ENCODE measurements at places on chromosomes 4 and X.

DNA sequence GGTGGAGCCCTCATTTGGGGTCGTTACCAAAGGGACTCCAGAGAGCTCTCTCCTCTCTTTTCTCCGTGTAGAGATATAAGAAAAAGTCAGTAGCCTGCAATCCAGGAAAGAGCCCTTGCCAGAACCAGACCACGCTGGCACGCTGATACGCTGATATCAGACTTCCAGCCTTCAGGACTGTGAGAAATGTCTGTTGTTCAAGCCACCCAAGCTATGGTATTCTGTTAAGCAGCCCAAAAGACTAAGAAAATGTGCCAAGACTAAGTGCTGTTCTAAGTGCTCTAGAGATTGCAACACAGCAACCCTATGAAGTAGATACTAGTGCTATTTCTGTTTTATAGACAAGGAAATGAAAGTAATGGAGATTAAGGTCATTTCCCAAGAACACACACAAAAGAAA is 205.7 kb downstream of the CAMK2D start:
- DNase-seq, result no peak

DNA sequence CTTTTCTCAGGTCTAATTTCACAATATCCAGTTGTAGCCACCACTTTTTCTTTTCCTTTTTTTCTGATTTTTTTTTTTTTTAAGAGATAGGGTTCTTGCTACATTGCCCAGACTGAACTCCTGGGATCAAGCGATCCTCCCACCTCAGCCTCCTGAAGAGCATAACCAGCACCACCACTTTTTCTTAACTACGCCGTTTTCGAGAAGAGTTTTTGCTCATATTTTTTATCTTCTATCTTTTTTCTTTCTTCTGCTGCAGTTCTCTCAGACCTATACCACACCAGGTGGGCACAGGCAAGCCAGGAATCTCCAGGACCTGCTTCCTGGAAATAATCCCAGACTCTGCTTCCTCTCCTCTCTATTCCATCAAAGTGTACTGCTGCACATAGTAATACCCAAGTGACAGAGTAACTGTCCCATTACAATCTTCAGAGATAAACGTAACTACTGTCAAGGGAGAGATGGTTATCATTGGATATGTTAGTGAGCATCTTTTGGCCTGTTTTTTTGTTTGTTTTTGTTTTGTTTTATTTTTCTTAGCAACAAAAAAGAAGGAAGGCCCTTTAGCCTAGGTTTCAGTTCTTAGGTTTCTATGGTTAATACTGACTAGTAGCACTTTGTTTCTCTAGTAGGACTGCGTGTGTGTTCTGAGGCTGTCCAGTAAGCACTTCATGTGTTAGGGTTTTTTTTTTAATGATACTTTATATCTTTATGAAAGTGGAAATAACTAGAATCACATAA is 59.2 kb upstream of the TXK start:
- no peak for DNase-seq

DNA sequence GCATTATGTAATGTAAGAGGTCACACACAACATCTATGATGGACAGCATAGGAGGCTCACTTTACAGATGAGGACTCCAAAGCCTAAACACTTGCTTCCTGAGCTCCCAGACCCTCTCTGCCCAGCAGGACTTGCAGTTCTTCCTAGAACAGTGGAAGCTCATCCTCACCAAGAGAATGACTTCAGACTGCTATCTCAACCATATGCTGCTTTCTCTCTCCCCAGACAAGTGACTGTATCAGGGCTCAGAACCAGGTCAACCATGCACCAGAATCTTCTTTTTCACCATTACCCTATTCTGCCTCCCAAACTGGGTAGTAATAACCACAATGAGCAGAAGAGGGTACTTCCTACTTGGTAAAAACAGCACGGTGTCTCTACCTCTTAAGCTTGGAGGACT is 12.2 kb downstream of the RNF150 start:
- DNase-seq, result no peak

- DNase-seq, result no peak
Observed at GRCh38 chr4:1661695-1662094, 22.4 kb downstream of the FAM53A start.

GRCh38 chr4:70471897-70472296 is at the start of gene MUC7:
Gene MUC7 (plus strand): TSS chr4:70472197. CDS start chr4:70474022, 1,825 bp downstream.
- no peak for DNase-seq

DNA sequence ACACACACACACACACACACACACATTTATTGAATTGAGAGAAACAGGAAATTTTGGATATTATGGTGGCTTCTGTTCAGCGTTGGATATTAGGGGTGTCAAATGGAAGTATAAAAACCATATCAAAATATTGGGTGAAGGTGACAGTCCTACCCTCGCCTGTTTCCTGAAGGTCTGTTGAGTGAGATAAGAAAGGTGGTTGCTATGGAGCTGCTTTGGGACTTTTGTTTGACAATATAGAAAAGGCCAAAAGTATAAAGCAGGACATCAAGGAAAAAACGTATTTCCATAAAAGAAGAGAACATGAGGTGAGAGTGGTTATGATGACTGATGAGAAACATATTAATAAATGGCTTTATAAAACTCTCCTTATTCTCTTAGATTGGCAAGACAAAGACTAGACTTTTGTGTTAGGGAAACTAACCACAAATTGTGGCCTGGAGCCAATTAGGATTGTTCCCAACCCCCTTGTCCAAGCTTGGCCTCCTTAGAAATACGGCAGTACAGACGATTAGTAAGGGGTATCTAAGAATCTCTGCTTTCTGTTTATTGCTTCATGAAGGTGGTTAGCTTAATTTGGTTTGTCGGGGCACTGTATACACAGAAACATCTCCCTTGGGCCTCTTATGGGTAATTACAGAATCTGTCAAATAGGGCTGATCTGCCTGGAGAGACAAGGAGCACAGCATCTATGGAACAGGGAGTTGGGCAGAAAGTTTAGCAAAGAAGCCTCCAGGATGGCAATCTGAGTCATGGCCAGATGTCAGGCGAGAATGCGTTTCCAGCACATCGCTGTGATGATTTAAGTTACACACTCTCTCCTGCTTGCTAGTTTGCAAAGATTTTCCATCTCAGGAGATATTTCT is 198.0 kb downstream of the CBR4 start:
- no peak for DNase-seq

- no peak for DNase-seq
Observed at GRCh38 chrX:139211568-139212182, 318.9 kb upstream of the F9 start.

DNA sequence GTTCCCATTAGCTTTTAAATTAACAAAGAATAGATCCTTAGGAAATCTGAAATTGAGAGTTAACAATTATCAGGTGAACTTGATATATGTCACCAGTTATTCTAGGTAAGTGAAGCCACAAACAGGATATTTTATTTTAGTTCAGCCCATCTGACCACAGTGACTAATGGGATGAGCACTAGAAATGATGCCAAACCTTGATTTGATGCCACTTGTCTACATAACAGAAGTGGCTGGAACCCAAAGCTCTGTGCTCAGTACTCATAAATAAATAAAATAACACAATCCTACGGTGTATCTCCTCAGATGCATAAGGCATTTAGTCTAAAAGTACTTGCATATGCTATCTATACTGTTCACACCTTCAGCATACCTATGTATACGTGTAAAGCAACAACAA is 12.2 kb downstream of the SLITRK4 start:
- no peak for DNase-seq

- DNase-seq, result no peak
Observed at GRCh38 chr4:85728464-85728863, 253.5 kb downstream of the ARHGAP24 start.

DNA sequence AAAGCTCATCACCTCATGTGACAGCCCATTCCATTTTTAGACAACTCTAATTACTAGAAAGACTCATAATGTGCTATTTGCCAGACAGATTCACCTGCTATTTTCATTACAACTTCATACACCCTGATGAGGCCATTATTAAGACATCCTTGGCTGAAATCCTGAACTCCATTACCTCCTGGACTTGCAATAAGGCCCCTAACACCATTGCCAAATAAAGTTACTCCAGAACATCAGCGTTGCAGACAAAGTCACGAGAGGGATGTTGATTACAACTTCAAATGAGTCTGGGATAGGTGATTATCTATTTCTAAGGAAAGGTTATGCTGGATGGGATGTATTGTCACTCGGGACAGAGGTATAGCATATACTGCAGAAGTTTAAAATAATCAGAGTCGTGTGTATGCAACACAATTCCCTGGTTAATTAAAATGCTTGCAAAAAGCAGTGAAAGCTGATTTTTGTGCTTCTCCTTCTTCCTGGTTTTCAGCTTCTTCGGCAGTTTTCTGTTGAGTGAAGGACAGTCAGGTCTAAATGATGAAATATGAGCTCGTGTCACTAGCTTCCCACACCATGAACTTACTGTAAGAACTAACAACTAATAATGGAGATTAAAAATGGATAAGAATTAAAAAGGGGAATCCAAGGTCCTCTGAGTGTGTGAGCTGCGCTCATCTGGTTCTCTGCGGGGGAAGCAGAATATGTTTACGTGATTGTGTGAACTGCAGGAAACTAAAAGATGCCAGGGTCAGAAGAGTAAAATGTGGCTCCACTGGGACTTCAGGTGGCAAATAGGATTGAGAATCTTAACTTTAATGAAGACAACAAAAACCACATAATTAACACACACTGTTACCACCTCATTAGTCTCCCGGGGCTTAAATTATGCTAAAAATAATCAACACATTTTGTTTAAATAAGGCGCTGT is 17.6 kb upstream of the SOD3 start:
- DNase-seq, result no peak

DNA sequence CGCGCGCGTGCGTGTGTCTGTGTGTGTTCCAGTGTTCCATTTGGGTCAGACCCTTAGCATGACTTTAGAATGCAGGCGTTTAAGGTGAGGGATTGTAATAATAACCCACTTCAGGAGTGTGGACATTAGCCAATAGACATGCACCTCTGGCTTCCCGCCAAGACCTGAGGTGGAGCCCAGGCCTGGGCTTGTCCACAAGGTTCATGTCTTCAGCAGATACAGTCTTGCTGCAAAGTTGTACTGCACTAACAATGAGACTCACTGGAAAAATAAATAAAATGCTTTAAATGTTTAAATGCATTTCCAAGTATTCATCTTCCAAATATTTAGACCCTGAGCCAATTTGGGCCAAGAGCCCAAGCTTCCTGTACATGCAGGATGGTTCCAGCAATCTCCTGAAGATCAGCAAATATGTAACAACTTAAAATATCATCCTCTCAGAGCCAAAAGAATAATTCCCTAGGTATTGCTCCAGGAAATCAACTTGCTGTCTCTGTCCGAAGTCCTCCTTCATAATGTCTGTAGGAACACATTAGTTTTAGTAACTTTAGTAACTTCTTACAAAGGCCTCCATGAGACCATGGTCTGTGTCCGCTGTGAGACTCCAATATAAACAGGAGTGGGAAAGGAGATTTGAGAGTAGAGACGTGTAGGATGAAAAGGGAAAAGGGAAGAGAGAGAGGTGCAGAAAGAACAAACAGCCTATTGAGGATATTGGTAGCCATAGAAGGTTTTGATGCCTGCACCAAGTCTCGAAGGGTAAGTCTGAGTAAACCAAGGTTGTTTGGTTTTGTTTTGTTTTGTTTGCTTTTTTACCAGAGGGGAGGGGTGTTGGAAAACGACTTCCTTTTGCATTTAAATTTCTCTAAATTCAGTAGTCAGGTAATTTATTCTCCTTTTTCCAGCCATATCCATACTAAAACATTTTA is 98.5 kb upstream of the KLF3 start:
- peak; percentile 77 for DNase-seq

GRCh38 chr4:3673716-3674478 is 92.3 kb upstream of the ADRA2C start:
- no peak for DNase-seq

DNA sequence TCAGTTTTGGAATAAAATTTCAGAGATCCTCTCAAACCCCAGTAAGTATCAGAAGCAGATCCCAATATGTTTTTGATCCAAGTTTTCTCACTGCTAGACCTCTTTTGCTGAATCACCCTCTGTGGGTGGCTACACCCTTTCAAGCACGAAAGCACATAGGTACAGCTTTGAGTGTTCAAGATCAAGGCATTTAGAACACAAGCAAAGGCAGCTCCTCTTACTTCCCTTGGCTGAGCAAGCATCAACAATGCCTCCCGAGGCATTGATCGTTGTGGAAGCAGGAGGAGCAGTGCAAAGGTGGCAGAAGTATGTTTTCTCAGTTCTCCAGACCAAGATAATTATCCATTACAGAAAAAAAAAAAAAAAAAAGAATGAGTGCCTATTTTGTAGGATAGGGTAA is 72.0 kb upstream of the TSPAN7 start:
- no peak for DNase-seq

GRCh38 chr4:142752202-142752786 is 93.8 kb downstream of the INPP4B start:
- no peak for DNase-seq

GRCh38 chrX:6225911-6226595 is 2.6 kb downstream of the NLGN4X start:
- DNase-seq, result no peak

GRCh38 chr4:159077702-159078495 is 25.0 kb upstream of the RAPGEF2 start:
- DNase-seq, result no peak

GRCh38 chrX:17021851-17022604 is 75.6 kb downstream of the REPS2 start:
- DNase-seq, result no peak

GRCh38 chr4:47065051-47065481 is 33.7 kb downstream of the GABRB1 start:
- no peak for DNase-seq

DNA sequence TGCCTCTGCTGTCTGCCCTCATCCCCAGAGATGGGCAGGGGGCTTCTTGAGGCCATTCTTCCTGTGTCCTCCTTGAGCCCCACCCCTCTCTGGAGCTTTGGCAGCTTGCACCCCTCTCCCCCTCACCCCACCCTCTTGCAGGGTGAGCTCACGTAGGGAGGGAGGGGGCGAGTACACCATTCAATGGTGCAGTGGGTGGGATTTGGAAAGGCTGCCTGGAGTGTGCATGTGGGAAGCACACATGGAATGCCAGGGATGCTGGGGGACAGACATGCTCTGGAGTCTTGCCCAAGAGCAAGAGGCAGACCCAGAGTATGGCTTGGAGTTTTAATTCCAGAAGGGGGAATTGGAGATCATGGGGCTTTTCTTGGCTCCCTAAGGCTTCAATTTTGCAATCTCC is 5.6 kb downstream of the PAK3 start:
- DNase-seq, result no peak

- DNase-seq, result peak; percentile 87
Observed at GRCh38 chrX:110087485-110088356, 84.8 kb downstream of the TMEM164 start.

DNA sequence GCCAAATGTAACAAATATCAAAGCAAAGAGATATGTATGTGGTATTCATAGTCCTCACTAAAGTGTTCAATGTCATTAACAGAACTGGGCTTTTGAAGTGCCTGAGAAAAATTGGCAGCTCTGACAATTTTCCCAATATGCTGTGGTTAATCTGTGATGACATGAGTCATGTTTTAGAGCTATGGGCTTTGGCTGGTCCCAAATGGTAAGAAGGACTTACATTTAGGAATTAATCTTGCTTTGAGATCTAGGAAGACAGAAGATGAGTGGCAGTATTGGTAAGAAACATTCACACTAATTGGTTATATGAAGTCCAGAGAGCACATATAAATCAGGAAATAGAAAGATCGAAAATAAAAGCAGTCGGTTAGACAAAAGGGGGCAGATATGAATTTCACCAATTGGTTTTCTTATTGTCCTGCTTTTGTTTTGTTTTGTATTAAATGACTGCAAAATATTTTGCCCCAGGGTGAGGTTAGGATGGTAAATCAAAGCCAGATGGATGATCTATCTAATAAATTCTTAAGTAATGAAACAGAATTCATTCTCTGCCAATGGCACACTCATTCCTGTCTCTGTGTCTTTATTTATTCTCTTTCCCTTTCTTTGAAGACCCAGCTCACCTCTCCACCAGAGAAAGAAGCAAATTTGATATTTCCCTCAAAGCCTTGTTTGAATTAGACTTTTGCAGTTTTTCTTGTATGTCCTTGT is 993.1 kb downstream of the RPA4 start:
- no peak for DNase-seq
